ENCODE measurements at places on chromosomes 7 and 10.

- peak; percentile 15 for DNase-seq
These were observed 62.4 kb downstream of the LSM5 start for GRCh38 chr7:32427769-32428291.

DNA sequence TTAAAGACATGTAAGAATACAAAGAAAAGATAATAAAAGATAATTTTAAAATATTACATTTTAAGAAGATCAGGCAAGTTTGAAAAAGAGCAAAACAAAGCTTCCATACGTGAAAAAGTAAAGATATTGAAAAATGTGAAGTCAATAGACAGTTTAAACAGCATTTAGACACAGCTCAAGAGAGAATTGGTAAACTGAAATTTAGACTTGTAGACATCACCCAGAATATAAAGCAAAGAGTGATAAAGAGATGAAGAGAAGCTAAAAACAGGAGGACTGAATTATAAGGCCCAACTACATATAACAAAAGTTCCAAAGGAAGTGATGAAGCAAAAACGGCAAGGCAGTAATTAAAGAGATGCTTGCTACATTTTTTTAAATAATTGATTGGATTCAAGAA, 13.8 kb downstream of the ADAM12 start:
- no peak for DNase-seq

DNA sequence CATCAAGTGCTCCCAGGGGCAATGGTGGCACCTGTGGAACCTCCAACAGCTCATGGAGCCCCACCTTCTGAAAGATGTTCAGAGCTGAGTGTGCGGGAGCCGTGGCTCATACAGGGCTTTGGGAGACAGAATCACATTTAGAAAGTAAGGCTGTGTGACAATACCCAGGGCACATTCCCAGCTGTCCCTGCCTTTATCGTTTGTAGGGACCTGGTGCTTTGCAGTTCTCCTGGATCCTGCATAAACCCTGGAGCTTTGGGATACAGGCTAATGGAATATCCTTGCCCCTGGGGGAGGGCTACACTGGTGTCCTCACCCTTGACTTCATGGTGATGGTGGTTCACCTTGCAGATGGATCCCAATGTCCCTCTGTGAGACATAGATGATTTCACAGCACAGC, 134.8 kb upstream of the LAMB4 start:
- no peak for DNase-seq

GRCh38 chr7:102009628-102010027, 192.2 kb downstream of the CUX1 start:
- DNase-seq = no peak

DNA sequence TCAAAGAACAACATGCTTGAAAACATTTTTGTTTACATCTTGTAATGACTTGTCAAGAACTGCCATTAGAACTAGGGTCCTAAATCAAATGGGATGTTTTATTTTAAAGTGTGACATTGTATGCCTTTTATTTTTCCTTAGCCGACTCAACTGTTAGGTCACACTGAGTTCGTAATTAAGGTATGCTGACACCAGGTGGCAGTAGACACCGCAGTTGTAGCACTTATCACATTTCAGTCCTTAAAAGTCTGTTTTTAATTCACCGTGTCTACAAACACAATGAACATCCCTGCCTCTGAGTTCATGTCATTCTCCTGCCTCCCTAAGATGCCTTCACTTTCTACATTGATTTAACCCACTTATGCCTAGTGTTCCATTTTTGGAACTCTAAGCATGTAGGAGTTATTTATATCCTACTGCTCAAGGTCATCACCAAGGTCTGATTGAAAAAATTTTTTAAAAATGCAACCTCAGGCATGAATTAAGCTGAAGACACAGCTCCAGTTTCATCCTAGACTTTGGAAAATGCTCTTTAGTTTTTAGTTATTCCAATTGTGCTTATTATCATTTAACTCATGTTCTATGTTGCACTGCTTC, 186.1 kb downstream of the BMPER start:
- DNase-seq = no peak

- DNase-seq = no peak
These were observed 118.2 kb upstream of the TCF7L2 start for GRCh38 chr10:112831859-112832258.

DNA sequence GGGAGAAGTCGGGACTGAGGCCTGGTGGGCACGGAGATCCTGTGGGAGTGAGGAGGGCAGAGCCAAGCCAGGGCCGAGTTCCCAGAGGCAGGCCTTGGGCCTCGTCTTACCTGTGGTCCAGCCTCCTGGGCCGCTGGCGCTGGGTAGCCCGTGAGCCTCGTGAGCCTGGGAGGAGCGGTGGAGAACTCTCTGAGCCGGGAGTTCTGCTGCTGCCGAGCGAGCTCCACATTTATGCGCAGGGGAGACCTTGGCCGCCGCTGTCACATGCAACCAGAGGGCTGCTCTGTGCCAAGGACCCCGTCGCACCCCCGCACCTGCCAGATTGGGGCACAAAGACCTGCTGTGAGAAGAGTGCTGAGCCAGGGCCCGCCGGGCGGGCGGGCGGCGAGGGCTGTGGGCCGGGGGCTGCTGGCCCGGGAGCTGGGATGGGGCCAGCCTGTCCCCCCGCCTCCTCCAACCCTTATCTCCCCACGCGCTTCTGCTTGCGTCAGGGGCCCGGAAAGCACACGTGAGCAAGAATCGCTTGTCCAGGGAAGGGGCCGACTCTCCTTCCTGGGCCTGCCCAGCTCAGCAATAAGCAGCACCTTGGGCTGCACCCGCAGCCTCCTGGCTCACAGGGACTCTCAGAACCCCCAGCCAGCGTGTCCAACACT, 10.2 kb downstream of the VENTX start:
- no peak for DNase-seq

- no peak for DNase-seq
These were observed 399.4 kb downstream of the PLXDC2 start for GRCh38 chr10:20215547-20216152.

- no peak for DNase-seq
These were observed 5.9 kb upstream of the NUDCD3 start for GRCh38 chr7:44496385-44496784.

- DNase-seq = no peak
These were observed 60.9 kb downstream of the LRMDA start for GRCh38 chr10:75492173-75492925.

DNA sequence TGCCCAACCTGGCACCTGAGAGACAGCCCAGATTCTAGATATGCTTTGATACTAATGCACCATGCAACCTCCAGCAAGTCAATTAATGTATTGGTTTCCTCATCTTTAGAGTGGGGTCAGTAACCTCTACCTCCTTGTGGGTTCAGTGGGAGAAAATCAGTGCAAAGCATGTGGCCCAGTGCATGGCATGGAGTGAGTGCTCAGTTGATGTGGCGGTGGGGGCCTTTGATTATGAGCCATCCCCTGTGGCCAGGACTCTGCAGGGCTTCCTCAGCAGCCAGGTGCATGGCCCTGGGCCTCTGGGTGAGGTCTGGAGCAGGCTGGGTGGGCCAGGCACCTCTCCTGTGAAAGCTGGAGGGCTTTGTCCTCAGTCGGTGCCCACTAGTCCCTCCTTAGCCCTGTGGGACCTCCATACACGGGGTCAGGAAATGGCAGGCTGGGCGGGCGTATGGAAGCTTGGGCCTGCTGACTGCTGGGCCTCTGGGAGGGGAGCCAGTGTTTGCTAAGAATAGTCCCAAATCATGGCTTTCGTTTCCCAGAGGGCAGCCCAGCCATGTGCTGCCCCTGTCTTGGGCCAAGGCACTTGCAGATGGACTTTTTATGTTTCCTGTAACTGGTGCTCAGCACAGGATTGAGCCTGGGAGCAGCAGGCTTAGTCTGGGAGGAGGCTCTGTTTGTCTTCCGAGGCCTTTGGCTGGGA, 3.4 kb downstream of the PALD1 start:
- no peak for DNase-seq

DNA sequence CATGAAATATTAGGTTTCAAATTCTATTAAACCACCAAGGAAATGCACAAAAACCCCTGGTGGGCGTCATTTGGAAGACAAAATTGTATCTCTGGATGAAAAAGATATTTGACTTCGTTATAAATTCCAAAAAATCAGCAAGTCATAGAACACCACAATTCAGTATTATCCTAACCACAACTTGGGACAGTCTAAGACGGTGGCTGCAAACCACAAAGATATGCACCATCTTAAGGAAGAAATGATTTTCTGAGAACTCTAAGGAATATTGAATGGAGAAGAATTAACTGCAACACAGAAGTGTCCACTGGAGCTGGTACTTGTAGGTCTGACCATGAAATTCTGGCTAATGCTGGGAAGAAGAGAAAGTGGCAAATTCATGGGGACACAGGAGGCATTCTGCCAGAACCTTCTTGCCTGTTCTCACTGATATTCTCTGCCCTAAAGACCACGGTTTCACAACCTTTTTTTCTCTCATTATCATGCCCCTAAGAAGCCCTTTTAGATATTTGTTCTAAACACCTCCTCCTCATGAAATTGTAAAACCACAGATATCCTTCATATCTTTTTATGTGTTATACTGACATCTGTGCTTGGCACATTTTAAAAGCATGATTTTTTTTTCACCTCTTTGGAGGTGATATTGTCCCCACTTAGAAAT, 92.9 kb downstream of the SFMBT2 start:
- DNase-seq = no peak

- DNase-seq = no peak
These were observed 43.3 kb downstream of the TAF3 start for GRCh38 chr10:7861509-7862120.

GRCh38 chr10:29748109-29748650, 113.4 kb upstream of the SVIL start:
- no peak for DNase-seq

- no peak for DNase-seq
These were observed 989.4 kb downstream of the CCSER2 start for GRCh38 chr10:85317827-85318226.

- DNase-seq = no peak
These were observed 83.0 kb upstream of the WAC start for GRCh38 chr10:28449926-28450325.

Data from NCI-H748 treated with DMSO at 0.1 percent for 48 hours (cell line).